RCC 7860 (cell line): ENCODE measurements at places on chromosomes 4 and X.

GRCh38 chr4:82230306-82230705 is 143.5 kb downstream of the HNRNPD start:
- DNase-seq = no peak

DNA sequence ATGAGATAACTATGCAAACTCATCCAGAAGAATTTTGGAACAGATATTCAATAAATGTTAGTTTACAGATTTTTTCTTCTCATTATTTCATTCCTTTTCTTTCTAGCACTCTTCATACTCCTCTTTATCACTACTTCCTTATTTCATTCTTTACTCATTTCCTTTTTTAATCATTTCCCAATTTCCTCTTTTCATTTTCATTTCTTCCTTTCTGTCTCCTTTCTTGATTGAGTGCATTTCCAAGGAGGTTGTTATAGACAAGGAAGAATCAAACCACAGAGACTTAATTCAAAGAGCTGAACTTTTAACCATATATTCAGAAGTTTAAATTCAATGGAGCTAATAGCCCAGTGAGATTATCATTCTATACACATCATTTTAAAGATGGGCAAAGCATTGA is 600.7 kb downstream of the ARAP2 start:
- no peak for DNase-seq

DNA sequence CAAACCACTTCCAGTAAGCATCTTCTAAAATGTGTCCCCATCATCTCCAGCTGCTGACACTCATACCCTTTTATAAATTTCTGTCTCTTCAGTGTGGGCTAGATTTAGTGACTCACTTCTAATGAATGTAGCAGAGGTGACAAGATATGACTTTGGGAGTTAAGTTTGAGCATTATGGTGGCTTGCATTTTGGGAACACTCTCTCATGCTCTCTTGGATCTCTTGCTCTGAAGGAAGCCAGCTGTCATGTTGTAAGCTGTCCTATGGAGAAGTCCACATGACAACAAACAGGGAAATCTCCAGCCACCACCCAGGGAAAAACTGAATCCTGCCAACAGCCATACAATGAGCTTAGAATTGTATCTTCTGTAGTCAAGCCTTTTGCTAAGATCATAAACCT is 691.3 kb upstream of the PCDH7 start:
- no peak for DNase-seq

DNA sequence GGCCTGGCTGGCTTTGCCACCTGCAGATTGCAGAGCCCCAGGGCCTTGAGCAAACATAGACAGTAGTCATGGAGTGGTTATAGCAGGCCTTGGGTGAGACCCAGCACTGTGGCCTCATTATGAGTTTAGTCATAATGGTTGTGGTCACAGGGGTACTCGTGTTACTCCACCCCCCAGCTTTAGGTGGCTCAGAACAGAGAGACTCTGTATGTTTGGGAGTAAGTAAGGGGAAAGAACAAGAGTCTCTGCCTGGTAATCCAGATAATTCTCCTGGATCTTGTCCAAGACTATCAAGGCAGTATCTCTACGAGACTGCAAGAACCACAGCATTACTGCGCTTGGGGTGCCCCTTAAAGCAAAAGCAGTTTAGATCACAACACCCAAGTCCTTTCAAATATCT is 62.3 kb upstream of the SCRG1 start:
- no peak for DNase-seq

GRCh38 chr4:25367004-25367621 is 9.9 kb upstream of the ANAPC4 start:
- DNase-seq = peak; percentile 31

- DNase-seq = no peak
Observed at GRCh38 chr4:99811850-99812249, 4.8 kb upstream of the DAPP1 start.

DNA sequence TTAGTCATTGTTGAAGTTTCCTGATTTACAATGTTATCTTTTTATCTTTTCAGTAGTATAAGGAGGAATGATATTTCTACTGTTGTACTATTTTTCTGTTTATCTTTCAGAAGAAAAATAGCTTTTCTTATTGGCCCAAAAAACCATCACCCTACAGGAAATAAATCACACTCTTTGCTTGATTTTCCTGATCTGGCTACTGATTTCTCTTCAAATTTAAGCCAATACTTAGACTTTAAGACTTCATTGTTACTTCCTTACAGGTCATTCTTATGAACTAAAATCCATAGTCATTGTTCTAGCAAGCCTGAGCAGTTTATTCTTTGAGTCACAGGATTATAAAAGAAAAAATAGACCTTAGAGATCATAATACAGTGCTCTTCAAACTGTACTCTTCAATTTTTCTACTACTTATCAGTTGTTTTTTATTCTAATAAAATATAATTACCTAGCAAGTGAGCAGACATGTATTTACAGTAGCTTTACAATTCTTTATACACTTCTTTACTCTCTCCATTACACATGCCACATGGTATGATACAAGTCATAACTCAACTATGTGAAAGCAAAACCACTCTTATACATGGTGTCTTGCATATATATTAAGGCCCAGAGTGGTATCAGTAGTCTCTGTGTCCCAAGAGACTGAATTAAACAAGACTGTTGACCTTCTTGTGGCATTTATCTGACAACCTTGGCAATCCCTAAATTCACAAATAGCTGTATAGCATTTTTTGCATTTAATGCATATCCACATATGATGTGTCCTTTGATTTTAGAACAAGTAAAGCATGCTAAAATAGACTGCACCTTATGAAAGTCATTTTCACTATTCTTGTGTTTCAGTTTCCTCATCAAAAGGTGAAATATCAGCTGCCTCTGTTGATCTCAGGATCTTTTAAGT is 47.9 kb downstream of the TET2 start:
- DNase-seq = peak; percentile 52

GRCh38 chr4:73103799-73104503 is 34.4 kb upstream of the COX18 start:
- DNase-seq = no peak

- no peak for DNase-seq
Observed at GRCh38 chr4:102439812-102440211, 61.3 kb upstream of the NFKB1 start.

GRCh38 chr4:26126143-26126718 is 194.6 kb upstream of the RBPJ start:
- no peak for DNase-seq

- DNase-seq = no peak
Observed at GRCh38 chr4:185853841-185854240, 41.8 kb upstream of the SORBS2 start.

DNA sequence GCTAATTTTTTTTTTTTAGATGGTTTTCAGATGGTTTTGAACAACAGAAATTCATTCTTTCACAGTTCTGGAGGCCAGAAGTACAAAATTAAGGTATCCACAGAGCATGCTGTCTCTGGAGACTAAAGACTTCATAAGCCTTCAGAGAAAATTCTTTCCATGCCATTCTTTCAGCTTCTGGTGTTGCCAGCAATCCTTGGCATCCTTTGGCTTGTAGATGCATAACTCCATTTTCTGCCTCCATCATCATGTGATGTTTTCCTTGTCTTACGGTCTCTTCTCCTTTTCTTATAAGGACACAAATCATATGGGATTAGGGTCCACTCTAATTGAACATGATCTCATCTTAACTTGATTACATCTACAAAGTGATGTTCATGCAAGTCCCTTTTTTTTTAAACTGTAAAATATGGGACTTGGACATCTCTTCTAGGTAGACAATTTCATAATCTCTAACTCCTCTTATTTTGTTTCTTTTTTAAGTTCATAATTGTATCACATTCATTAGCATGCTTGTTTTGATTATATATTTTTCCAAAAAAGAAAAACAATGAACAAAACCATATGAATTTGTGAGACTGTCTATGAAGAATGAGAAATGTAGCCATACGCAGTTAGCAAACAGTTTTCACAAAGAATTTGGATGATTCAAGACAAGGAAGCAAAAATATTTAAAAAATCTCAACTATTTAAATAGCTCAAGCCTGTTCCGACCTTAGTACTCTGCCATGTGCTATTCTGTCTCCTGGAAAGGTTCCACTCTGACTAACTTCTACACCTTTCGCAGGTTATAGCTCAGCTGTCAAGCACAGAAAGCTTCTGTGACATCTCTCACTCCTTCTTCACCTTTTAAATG is 53.1 kb upstream of the GIMD1 start:
- no peak for DNase-seq

GRCh38 chrX:24424948-24425347 is 40.1 kb upstream of the PDK3 start:
- no peak for DNase-seq

DNA sequence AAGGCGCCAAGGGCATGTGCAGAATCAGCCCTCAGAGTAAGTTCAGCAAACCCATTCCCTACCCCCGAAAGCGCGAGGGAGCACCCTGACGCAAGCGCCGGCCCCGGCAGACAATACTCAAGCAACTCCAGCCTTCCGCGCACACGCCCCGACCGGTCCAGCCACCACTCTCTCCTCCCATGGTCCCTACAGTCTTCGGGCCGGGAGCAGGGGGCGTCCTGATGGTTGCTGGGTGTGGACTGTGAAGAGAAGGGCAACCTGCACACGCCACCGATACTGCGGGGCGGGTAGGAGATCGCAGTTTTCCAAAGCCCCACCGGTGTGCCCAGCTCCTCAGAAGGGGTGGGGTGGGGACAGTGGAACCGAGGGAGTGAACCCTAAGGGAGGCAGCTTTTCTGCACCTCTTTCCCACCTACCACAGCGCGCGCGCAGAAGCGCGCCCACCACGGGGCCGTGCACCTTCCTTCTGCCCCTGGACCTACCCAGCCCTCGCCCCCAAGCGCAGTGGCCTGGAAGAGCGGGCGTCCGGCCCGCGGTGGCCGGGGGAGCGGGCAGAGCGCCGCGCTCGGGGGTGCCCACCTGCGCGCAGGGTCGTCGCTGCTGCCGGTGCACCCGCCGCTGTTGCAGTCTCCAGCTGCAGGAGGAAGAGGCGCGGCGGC is 650.2 kb upstream of the DIPK2B start:
- no peak for DNase-seq

- no peak for DNase-seq
Observed at GRCh38 chr4:44761306-44761705, 35.0 kb upstream of the GNPDA2 start.

DNA sequence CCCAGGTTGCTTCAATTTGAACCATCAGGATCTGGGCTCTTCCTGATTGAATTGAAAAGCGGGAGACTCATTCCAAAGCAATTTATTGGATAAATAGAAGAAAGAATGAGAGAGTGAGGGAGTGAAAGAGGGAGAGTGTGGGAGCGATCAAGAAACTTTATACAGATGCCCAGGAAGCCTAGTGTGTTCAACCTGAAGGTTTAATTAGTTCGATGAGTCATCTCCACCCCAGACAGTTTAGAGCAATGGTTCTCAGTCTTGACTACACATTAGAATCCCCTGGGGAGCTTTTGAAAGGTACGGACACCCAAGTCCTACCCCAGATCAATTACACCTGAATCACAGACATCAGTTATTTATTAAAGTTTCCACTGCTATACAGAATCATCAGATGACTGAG is 61.5 kb downstream of the GEMIN8 start:
- no peak for DNase-seq

DNA sequence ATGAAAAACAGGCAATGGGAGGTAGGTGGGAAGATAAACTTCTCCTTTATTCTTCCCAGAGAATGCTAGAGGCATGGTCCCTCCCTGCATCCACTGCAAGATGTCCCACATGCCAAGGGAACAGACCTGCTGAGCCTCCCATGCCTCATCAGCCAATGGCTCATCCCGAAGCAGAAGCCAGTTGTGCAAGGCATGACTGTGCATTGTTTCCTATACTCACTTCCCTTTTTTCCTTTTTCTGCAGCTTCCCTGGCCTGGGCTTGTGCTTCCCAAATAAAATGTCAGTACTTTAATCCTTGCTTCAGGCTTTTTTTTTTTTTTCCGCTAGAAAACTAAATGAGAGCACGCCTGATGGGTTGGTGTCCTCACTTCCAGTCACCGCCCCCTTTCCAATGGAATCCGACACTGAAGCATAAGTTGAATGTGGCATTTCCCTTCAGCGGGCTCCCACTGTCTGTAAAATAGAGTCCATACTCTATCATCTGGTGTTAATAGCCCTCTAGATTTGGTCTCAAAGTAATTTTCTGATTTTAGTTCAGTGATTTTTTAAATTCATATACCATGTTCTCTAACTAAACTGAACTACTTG is 239.0 kb upstream of the JADE1 start:
- peak; percentile 47 for DNase-seq

GRCh38 chr4:17174751-17175150 is 276.3 kb upstream of the LDB2 start:
- no peak for DNase-seq

GRCh38 chr4:171390626-171391025 is 422.6 kb upstream of the GALNTL6 start:
- DNase-seq = no peak

GRCh38 chr4:6021831-6022606 is 3.8 kb upstream of the C4orf50 start:
- no peak for DNase-seq

GRCh38 chrX:120761810-120762209 is 113.9 kb downstream of the CT47B1 start:
- no peak for DNase-seq

DNA sequence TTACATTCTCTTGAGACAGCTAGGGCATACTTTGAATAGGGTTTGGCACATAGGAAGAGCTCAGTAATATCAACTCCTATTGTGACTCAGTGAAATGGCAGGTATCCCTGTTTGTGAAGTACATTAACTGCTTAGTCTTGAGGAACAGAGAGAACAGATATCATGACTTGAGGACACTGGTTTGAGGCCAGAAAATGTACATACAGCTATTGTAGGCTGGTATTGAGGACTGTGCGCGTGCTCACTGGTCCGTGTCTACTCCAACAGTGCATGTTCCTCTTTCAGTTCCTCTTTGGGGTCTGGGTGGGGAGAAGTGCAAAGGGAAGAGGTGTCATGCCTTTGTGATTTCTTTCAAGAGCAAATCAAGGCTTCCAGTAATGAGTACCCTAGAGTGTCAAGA is 34.6 kb upstream of the TBC1D9 start:
- DNase-seq = no peak

DNA sequence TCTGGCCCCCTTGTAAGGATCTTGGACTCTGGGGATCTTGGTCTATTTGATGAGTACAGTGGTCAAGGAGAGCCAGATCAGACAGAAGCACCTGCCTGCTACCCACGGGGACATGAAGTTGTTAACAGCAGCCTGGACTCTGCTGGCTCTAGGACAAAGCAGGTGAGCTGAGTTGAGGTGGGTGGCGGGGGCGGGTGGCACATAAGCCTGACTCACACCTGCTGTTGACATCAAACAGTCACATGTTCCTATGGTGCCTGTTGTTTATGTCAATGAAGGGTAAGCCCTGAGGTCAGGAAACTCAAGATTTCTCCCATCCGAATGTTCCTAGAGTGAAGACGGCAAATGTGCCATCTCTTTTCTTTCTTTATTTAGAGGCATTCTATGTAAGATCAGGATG is 50.1 kb upstream of the CLNK start:
- no peak for DNase-seq

- no peak for DNase-seq
Observed at GRCh38 chr4:138341739-138342415, 99.7 kb upstream of the SLC7A11 start.

DNA sequence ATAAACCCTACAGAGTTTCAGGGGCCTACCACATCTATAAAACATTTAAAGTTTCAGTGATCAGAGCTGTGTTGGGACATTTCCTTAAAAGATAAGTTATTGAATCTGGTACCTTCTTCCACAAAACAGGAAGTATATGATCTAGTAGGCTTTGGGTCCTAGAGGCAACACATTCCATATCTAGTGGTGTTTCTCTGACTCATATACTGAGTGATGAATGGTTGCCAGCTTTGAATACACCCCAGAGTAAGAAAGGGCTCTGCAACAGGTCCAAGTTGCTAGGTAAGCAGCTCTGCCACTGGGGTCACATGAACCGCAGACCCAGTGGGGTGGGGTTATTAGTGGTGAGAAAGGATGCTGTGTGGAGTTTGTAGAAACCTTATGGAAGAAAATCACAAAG is 32.4 kb upstream of the BLTP1 start:
- DNase-seq = no peak

- DNase-seq = no peak
Observed at GRCh38 chr4:127525608-127526007, 107.1 kb upstream of the INTU start.
